Stimulated activated naive B cell treated with anti-CD40 and anti-IgM and Interleukin-4, amounts not matched to agents 10 μg/mL and 1 μg/mL and 100 μg/mL, for 72 hours (primary cell): ENCODE measurements at places on chromosomes 7 and 10.

GRCh38 chr7:153084278-153084677 is 324.7 kb downstream of the ACTR3B start:
- no peak for DNase-seq

- DNase-seq = no peak
These were observed 75.8 kb downstream of the PRKCQ start for GRCh38 chr10:6504296-6504695.

GRCh38 chr7:50226145-50226544 is 78.4 kb upstream of the IKZF1 start:
- no peak for DNase-seq

DNA sequence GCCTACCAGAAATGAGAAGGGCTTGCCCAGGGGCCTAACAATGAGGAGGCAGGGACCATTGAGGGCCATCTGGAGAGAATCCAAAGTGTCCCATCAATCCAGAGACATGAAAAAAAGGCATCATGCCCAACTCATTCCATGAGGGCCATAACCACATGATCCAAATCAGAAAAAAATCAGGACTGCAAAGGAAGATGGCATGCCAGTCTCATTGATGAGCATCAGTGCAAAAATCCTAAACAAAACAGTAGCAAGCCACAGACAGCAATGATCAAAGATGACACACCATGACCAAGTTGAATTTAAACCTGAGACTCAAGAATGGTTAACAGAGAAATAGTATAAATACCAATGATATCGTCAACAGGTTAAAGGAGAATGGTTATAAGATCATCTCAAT is 7.0 kb upstream of the CYP3A4 start:
- no peak for DNase-seq

- DNase-seq = no peak
These were observed 53.9 kb downstream of the CUX1 start for GRCh38 chr7:101871351-101871750.

DNA sequence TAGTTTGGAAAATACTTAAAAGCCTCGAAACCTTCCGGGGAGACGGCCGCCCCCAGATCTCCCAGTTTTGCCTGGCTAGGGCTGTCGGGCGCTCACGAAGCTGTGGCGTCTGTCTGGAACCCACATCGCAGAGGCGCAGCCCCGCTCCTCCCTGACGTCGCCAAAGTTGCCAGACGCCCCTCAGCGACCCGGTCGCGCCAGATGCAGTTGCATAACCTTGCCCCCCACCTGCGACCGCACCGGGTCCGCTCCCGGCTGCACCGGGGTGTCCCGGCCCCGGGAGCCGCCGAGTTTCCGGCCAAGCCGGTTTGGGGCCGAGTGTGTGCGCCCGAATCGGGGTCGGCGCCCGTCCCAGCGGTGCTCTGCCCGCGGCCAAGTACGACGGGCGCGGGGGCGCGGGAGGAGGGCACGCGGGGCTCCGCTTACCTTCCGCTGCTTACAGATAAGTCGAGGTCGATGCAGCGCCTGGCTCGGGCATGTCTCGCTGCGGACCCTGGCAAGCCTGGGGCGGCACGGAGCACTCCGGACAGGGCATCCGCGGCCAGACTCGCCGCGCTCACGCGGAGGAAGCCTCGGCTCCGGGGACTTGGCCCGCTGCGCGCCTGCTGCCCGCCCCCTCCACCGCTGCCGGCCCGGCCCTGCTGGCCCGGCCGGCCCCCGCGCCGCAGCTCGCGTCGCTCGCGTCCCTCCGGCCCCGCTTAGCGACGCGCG is 665 bp downstream of the INSYN2A start:
- DNase-seq = no peak

GRCh38 chr10:124375691-124376090 is 43.0 kb downstream of the OAT start:
- DNase-seq = no peak

DNA sequence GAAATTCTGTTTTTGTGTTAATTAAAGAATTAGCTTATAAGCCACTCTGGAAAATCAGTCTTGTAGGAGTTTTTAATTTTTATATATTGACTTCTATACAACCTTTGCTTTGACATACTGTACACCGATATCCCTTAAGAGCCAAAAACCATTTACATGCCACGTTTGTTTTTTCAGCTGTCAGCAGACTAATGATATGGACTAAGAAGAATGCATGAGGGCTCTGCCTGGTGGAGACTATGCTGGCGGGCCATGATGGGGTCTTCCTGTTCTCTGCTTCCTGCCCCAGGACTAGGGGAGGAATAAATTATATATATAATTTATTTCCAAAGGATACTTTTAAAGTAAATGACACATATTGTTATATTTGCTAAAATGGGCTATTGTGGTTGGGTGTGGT is 96.3 kb downstream of the CDK14 start:
- DNase-seq = no peak

- no peak for DNase-seq
These were observed 25.2 kb upstream of the SRPK2 start for GRCh38 chr7:105413887-105414437.
